ENCODE measurements at places on chromosomes 6 and 20.
A peak's percentile ranks its signal among the peaks of the same experiment; 100 is the strongest.

DNA sequence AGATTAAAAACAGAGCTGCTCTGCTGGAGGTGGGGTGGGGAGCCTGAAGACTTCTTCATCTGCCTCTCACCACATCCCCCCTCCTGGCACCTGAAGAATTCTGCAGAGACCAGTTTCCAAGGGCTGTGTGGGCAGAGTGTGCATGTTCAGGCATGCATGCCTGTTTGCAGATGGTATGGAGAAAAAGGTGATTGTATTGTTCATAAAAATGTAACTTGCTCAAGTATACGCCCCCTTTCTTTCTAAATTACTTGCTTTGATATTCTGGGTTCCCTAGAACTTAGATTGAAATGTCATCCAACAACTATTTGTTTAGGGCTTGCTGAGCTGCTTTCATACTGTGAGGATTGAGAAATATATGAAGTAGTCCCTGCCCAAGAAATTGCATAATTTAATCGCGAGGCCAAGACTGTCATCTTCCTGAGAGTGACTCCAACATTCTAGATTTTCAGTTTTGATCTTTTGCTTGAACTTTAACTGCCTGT, 83.6 kb downstream of the LCA5 start:
- DNase-seq, result no peak

- DNase-seq, result no peak
Observed at GRCh38 chr6:149615805-149616204, 32.7 kb downstream of the KATNA1 start.

GRCh38 chr6:37496951-37497885, 2.5 kb downstream of the CCDC167 start:
- DNase-seq, result no peak

- no peak for DNase-seq
Observed at GRCh38 chr6:86706449-86706848, 230.9 kb upstream of the HTR1E start.

- DNase-seq, result no peak
Observed at GRCh38 chr6:131053546-131054240, 9.4 kb downstream of the EPB41L2 start.

DNA sequence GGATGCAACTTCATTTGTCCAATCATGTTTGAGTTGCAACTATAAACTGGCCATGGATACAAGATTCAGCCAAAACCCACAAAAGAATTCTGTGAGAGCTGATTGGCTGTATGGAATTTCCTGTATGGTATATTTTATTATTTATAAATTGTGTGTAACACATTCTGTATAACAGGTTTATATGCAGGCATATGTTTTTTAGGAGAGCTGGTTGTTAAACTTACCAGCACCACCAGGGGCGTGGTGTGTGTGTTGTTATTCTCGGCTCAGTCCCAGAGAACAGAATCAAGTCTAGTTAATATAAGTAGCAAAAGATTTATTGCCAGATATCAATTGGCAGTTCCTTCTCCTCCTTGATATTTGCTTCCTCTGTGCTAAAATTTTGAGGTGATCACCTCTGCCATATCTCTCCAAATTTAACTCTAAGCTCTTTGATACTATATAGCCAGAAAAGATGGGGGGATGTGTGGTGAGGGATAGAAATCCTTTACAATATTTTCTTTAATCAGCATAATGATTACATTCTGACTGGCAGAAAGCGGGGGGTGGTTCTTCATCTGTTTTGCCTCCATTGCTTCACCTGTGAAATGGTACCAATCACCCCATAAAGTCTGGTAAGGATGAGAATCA, 22.9 kb downstream of the CNBD2 start:
- no peak for DNase-seq

DNA sequence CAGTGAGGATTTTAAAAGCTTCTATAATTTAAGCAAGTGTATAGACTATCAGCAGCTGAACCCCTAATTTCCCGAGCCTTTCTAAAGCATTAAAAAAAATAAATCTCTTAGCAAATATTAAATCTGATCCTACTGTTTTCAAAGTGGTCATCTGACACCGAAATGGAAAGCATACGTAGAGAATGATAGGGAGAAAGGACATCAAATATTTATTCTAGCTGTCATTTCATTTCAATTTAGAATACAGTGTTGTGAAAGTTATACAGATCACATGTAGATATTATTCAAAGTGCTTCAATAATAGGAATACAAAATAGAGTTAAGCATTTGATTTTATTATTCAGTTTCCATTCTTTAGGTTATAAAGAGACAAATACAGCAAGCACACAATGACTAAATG, 61.9 kb upstream of the PKIB start:
- DNase-seq, result no peak

DNA sequence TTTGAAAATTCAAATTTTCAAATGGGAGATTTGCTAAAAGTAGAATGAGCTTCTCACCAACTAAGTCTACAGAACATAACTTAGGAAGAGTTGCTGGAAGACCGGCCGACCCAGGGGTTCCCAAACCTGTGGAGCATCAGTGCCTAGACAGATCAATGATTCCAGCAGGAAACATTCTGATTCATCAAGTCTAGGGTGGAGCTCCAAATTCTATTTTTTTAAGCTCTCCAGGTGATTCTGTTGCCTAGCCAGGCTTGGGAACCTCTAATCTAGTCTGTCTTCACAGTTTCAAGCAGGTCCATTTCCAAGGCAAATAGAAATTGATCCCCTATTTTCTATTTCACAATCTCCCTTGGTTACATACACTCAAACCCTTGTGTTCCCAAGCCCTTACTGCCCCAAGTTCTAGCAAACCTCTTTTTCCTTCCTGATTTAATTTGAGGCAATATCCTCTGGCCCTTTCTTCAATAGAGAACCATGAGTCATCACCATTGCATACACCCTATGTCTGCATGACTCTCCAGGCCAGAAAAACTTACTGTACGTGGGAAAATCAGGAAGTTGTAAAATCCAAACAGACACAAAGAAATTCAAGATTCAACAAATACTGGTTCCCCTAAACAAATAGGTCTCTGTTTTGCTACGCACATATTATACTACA, 8.9 kb downstream of the ATXN1 start:
- DNase-seq, result peak; percentile 92

- no peak for DNase-seq
Observed at GRCh38 chr20:53826090-53826489, 232.5 kb upstream of the ZNF217 start.

DNA sequence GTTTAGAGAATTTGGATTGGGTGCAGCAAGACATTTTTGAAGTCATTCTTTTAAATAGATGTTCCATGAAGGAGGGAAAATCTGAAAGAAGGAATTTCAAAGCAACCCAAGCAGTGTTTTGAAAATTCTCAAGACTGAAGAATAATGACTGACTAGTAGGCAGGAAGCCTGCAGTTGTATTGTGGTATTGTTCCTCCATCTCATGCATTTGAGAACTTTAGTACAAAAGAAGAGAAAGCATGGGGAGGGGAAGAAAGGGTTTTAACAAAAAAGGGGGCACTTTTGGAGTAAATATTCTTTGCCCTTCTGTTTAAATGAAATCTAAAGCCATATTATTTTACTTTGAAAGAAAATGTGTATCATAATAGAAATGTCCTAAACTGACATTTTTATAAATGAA, 6.6 kb downstream of the NCOA3 start:
- DNase-seq, result no peak

DNA sequence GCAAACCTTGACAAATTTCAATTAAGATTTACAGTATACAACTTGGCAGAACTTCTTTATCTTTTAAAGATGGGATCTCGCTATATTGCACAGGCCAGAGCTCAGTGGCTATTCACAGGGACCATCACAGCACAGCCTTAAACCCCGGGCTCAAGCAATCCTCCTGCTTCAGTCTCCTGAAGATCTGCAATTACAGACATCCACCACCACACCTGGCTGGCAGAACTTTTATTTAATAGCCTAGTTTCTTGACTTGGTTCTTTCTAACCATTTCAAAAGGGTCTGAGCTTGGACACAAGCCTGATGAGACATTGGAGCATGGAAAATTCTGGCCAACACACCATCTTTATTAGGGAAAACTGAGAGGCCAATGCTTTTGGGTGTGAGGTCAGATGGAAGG, 151.6 kb upstream of the KCNG1 start:
- no peak for DNase-seq

GRCh38 chr6:87183687-87184086, 28.3 kb downstream of the ZNF292 start:
- no peak for DNase-seq

- DNase-seq, result no peak
Observed at GRCh38 chr6:149007846-149008245, 261.0 kb downstream of the UST start.

GRCh38 chr6:6610031-6610591, 21.6 kb downstream of the LY86 start:
- DNase-seq, result no peak

DNA sequence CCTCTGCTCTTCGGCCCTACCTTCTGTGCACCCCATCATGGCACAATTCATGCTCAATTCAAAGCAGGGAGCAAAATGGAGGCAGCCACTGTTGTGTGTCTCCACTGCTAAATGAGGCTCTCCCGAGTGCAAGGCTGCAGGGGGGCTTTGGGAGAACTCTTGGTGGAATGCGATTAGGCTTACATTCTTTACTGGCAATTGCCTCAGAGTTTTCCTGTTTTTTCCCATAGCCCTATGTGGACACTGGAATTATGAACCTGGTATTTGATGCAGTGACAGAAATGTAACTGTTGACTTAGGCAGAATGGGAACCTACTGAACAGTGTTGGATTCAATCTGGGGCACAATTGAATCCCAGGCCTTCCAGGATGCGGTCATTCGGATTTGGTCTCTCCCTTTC, 187.9 kb upstream of the GMDS start:
- no peak for DNase-seq

- DNase-seq, result no peak
Observed at GRCh38 chr20:48696671-48697070, 131.1 kb downstream of the PREX1 start.

DNA sequence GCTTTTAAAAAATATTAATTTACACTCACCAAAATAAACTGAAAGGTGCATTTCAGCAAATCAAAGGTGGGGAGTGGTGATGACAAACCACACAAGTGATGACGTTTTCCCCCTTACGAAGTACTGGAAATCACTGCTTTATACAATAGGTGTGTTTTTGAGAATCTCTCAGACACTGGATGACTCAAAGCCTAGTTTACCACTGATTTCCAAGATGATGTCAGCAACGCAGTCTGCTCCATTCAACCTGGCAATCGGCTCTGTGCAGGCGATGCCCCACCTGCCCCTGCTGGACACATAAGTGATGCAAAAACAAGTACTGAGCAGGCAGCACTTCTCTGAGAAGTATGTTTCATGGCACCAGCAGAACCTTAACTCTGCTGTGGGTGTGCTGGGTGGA, 114.4 kb downstream of the SOD2 start:
- no peak for DNase-seq

DNA sequence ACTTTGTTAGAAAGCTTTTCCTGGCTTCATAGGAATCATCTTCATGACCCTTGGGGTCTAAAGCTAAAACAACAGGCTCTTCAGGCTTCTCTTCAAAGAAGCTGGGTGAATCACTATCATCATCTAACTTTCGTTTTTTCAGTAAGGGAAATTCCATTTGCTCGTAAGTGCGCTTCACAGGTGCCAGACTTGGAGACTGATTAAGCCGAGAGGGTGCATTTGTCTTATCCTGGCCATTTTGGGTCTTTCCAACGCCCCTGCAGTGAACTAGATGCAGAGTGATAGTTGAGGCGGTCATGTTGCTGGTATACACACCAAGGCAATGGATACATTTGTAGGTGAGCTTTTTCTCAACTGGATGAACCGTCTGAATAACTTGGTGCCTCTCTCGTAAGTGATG, 38.8 kb downstream of the ADNP start:
- DNase-seq, result no peak

GRCh38 chr6:50966986-50967385, 148.3 kb downstream of the TFAP2B start:
- DNase-seq, result no peak

DNA sequence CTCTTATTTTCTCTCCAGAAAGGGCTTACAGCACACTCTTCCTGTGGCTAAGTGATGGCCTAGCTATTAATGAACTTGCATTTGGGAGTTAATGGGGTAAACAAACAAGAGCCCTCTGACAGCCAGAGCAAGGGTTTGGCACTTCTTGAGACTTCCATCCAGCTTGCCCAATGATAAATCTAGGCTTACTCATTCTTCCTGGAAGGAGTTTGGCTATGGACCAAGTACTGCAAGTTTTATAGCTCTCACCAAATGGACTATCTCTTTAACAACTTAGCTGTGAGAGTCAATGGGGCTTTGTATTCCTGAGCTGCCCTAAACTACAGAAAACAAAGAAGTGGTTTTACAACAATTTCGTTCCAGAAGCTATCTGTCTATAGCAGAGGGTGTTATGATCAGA, 16.7 kb upstream of the PI3 start:
- no peak for DNase-seq

DNA sequence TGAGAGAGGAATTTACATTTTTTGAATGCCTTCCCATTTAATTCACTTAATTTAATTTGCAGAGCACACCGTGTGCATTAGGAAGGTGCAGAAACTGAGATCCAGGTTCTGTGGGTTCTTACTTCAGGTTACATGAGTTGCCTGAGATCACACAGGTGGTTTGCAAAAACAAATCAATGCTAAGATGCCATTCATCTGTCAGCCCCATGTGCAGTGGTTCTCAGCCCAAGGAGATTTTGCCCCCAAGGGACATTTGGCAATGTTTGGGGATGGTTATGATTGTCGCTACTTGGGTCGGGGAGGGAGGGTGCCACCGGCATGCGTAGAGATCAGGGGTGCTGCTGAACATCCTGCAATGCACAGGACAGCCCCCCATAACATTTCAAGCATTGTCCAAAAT, 34.6 kb downstream of the BANF2 start:
- DNase-seq, result no peak

- DNase-seq, result no peak
Observed at GRCh38 chr6:154039231-154039842, at the start of gene OPRM1. Gene OPRM1, plus strand, starts transcription at chr6:154039240. Its CDS starts 305 bp downstream, at chr6:154039545.

- no peak for DNase-seq
Observed at GRCh38 chr20:59731376-59731775, 127.0 kb downstream of the PHACTR3 start.

GRCh38 chr20:17885544-17885943, 83.0 kb downstream of the SNX5 start:
- DNase-seq, result no peak

GRCh38 chr20:33910056-33910455, 83.7 kb upstream of the RALY start:
- no peak for DNase-seq

- no peak for DNase-seq
Observed at GRCh38 chr6:22362361-22362760, 65.5 kb upstream of the PRL start.

Data from GF-D8 (cell line).